Type B pancreatic cell (in vitro differentiated cells): ENCODE measurements at places on chromosomes 5 and 9.
A peak's percentile ranks its signal among the peaks of the same experiment; 100 is the strongest.

DNA sequence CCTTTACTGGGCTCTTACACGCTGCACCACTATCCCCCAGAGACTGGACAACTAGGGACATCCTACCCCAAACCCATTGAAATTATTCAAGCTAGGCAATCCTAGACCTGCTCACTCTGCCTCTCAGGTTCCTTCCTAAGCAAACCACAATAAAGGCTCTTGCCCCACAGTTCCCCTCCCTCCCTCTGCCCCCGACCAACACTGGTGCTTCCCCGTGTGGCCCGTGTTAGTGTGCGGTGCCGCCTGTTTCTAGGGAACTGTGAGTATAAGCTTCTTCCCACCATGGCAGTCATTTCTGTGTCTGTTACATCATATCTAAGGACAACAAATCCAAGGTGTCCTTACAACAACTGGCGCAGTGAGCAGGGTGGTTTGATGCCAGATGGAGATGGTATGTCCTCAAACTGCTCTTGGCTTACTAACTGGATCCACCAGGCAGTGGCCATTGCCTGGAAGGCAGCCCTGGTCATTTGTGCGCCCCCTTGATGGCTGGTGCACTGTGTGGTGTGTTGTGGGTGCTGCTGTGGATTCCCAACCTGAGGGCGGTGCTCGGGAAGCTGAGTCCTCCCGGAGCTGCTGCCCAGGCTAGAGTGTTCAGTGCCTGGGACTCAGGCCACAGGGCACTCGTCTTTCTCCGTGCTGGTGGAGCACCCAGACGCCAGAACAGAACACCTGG, 8.4 kb upstream of the MXD3 start:
- no peak for DNase-seq
- no peak overlapping the region for H3K27ac ChIP-seq
- H3K27me3 ChIP-seq: no peaks in the 10 kb centered on the region
- H3K4me3 ChIP-seq: no peak overlapping the region
- peaks cover 18% of the 10 kb centered on the region for H3K36me3 ChIP-seq
- peaks cover 3% of the 10 kb centered on the region for H3K4me1 ChIP-seq

DNA sequence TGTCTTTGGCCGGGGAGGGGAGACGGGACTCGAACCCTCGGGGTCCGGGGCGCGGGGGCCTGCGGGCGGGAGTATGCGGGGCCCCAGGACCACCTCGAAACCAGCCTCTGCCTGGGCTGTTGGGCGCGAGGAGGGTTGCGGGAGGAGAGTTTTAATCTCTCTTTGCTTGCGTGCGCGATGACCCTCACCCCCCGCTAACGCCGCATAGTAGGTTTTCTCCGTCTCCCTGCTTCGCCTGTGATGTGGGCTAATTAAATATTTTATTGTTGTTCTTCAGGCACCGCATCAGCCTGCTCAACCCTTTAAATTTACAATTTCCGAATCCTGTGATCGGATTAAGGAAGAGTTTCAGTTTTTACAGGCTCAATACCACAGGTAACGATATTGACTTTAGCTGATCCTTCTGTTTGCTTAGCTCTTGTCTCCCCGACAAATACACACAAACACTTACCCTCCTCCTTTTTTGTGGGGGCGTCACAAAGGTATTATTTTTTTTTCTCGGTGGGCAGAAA, 1.7 kb downstream of the TLE4 start:
- peak; percentile 74 for DNase-seq
- peaks cover 28% of the 10 kb centered on the region for H3K36me3 ChIP-seq
- peak overlapping the region; percentile 94 for H3K4me3 ChIP-seq
- H3K27ac ChIP-seq: peak overlapping the region; percentile 96

DNA sequence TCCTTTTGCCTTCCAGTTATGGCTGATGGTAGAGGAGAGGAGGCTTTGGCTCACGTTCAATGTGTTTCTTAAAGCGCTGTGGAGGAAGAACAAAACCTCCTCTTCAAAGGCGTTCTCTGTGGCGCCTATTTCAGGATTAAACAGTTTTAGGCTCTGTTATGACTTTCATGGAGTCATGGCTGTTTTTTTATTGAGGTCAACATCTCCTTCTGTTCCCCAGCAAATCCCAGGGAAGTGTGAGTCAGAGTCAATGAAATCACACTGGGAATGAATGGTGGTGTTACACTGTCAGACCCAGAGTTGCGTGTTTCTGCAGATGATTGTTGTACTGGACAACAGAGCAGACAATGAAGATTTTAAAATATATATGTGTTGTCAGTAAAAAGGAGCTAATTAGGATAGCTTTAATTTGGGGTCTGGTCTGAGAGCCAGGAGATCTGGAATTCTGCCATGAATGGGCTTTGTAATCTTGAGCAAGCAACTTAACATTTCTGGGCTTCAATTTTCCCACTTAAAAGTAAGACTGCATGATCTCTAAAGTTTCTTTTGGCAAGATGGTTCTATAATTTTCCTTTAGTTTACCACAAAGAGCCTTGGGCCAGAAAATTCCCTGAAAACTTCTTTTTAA, 240.7 kb downstream of the CSNK1G3 start:
- no peak overlapping the region for H3K4me3 ChIP-seq
- DNase-seq: no peak
- no peak overlapping the region for H3K27ac ChIP-seq
- peaks cover 23% of the 10 kb centered on the region for H3K4me1 ChIP-seq

- H3K4me1 ChIP-seq: no peaks in the 10 kb centered on the region
- H3K27me3 ChIP-seq: peaks cover 5% of the 10 kb centered on the region
- H3K36me3 ChIP-seq: no peaks in the 10 kb centered on the region
- no peak overlapping the region for H3K4me3 ChIP-seq
- H3K27ac ChIP-seq: no peak overlapping the region
- no peak for DNase-seq
Observed at GRCh38 chr5:115507681-115508080, 36.9 kb downstream of the FEM1C start.

GRCh38 chr9:38423973-38424843, at the start of gene IGFBPL1:
IGFBPL1 (minus strand) TSS chr9:38424454; CDS start chr9:38424424, 30 bp downstream.
- peaks cover 37% of the 10 kb centered on the region for H3K4me1 ChIP-seq
- peaks cover 56% of the 10 kb centered on the region for H3K27me3 ChIP-seq
- H3K36me3 ChIP-seq: no peaks in the 10 kb centered on the region
- peak within 1 kb of the TSS; percentile 80 for H3K4me3 ChIP-seq
- DNase-seq: no peak

DNA sequence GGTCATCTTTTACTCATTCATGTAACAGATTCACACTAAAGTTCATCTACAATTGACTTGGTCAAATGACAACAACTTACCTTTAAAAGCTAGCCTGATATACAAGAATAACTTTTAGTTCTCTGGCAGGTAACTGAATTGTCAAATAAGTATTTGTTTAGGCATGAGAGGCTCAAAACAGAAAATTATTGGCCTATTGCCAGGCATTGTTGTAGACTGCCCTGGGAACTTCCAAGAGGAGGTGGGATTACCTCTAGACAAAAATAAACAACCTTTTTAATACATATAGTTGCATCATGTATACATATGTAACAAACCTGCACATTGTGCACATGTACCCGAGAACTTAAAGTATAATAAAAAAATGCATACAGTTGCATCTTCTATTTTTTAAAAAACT, 18.2 kb upstream of the SLCO4C1 start:
- H3K4me1 ChIP-seq: peaks cover 4% of the 10 kb centered on the region
- no peaks in the 10 kb centered on the region for H3K36me3 ChIP-seq
- no peak overlapping the region for H3K27ac ChIP-seq
- no peak for DNase-seq
- H3K4me3 ChIP-seq: no peak overlapping the region

DNA sequence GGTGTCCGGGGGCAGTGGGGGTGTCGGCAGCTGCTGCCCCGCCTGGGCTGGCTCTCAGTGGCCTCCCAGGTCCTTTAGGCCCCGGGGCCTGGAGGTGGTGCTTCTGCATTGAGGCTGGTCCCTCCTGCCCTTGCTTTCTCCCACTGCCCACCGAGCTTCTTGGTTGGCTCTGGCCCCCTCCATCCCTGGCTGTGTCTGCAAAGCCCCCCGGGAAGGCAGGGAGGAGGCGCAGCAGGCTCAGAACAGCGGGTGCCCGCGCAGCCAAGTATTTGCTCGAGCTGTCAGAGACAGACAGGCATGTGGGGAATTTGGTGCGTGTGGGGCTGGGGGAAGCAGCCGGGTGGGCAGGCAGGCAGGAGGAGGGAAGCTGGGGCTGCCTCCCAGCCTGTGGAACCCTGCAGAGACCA, 11.5 kb downstream of the CXXC5 start:
- DNase-seq: no peak
- peak overlapping the region; percentile 78 for H3K27ac ChIP-seq
- H3K27me3 ChIP-seq: no peaks in the 10 kb centered on the region
- H3K36me3 ChIP-seq: no peaks in the 10 kb centered on the region

DNA sequence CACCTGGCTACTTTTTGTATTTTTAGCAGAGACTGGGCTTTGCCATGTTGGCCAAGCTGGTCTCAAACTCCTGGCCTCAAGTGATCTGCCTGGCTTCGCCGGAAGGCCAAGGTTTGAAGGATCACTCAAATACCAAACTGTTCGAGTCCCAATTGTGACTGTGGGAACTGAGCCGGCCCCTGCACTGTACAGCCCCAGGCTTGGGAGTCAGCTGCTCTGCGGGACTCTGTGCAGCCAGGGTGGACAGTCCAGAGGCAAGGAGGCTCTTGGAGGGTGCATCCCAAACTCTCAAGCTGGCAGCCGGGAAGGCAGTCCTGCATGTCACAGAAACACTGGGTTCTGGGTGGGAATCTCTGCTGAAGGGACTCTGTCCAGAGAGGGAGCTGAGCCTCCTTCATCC, 109.0 kb downstream of the ENTREP1 start:
- no peak overlapping the region for H3K4me3 ChIP-seq
- H3K36me3 ChIP-seq: no peaks in the 10 kb centered on the region
- no peak overlapping the region for H3K27ac ChIP-seq
- no peak for DNase-seq
